ENCODE measurements at places on chromosomes 5 and 9.

- DNase-seq: no peak
These were observed 226.0 kb downstream of the MPDZ start for GRCh38 chr9:13053504-13053903.

GRCh38 chr5:103498211-103498610 is 64.4 kb downstream of the NUDT12 start:
- no peak for DNase-seq

DNA sequence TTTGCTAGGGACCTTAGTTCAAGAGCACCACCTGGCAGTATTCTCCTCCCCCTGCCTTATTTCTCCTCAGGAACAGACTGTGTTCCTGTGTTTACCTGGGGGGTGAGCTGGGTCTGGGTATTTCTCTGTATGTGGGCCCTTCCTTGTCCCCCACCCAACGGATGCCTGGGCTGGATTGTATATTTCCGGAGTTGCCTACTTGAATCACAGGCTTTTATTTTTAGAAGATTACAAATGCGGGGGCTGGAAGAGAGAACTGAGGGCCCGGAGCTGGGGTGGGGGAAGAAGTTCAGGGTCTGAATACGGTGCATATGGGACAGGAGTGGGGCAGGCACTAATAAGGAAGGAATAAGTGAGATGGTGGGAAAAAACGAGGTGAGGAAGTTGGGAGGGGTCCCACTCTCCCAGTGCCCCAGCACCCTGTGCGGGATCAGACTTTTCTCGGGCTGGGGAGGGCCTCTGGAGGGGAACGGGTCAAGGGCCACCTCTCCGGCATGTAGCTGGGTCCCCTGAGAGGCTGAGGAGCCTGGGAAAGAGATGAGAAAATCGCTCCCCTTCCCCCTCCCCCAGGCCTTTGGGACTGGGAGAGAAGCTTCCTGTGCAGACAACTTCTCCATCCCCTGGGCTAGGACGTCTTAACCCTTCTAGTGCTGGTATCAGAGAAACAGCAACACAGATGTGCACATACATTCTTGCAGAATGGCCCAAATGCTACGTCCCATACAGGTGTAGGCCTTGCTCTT is 42.1 kb downstream of the PCDH1 start:
- DNase-seq: no peak

- no peak for DNase-seq
These were observed 334.7 kb downstream of the OSTF1 start for GRCh38 chr9:75422944-75423522.

- DNase-seq: no peak
These were observed 65.0 kb downstream of the NSUN2 start for GRCh38 chr5:6567835-6568234.

DNA sequence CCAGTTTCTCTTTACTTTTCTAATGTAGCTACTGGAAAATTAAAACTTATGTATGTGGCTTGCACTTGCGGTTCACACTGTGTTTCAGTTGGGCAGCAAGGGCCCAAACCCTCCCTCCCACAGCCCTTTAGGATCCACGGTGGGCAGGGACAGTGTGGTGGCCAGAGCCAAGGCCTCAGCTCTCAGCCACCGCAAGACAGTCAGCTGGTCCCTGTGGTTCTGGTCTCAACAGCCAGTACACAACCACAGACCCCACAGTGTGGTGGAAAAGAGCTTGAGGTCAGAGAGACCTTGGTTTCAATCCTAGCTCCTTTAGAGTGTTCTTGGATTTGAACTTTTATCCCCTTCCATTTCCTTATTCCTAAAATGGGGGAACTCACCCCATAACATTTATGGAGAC is 153.0 kb upstream of the SMIM23 start:
- DNase-seq: no peak

- no peak for DNase-seq
These were observed 52.2 kb upstream of the TUT7 start for GRCh38 chr9:86406366-86406765.

GRCh38 chr9:24624481-24624880 is 78.8 kb upstream of the IZUMO3 start:
- DNase-seq: no peak

DNA sequence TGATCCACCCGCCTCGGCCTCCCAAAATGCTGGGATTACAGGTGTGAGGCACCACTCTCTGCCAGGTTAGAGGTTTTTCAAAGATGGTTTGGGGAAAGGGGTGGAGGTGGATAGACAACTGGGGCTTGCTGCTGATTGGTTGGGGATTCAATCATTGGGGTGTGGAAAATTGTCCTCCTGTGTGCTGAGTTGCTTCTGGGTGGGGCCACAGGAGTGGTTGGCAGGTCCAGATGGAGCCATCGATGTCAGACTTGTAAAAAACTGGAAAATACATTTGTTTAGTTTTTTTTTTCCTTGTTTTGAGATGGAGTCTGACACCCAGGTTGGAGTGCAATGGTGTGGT is 61.9 kb upstream of the CLINT1 start:
- no peak for DNase-seq

- no peak for DNase-seq
These were observed 18.2 kb downstream of the C9orf152 start for GRCh38 chr9:110189559-110190320.

- DNase-seq: no peak
These were observed 83.0 kb upstream of the FREM1 start for GRCh38 chr9:14993061-14993800.

- DNase-seq: no peak
These were observed 108.5 kb downstream of the PSAT1 start for GRCh38 chr9:78405461-78405860.

DNA sequence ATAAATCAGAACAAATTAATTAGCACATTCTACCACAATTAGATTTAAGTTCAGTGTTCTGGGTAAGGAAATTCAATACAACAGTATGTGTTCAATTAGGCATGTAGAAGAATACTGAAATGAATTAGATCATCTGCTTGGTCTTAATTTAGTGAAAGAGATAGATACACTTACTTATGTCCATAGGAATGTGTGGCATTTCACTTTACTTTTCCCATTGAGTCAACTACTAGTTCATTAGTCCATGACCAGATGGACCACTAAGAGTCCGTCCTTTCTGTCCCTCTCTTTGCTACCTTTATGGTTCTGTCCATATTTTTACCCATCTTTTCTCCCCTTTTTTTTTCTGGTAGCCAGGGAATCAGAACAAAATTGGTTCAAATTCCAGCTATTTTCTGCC is 276.9 kb downstream of the OSTF1 start:
- DNase-seq: no peak

DNA sequence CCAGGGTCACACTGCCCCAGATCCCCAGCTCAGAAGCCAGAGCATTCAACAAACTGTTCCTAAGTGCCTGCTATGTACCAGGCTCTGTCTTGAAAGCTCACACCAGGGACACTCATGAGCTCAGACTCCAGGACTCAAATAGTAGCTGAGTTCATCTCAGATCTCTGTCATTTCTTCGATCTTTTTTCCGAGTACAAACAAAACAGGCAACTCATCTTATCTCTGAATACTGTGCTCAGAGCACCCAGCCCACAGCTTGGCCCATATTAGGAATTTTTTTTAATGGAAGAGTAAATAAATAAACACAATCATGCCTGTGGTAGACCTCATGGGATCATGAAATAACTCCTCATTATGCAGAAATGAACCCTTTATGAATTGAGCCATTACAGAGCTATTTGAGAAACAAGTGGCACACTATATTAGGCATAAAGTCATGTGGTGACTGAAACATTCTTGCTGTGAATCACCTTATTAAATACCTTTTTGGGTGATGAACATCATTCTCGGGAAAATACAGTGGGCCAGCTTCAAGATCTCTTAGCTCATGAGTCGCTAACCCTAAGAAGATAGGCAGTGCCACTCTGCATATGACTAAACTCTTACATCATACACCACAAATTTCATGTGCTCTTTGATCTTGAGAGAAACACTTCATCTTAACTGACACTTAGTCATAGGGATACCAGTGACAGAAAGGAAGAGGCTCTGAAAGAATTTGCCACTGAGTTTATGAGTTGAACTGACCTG is 9.9 kb downstream of the SH3RF2 start:
- DNase-seq: no peak

DNA sequence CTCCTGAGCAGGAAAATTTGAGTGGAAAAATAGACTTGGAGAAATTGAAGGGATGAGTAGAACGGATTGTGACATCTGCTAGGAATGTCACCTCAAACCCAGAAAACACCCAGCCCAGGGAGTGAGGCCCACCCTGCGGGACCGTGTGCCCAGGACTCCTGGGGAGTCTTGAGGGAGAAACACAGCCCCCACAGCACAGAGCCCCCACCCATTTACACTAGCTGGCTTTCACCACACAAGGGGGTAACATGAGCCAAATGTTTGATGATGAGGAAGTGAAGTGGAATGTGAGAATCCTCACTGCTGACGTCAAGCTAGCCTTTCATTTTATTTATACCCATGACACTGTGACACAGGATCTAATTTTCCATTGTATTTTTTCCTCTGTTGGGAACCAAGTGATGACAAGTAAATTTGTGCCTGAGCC is 42.8 kb upstream of the PDE8B start:
- DNase-seq: no peak

DNA sequence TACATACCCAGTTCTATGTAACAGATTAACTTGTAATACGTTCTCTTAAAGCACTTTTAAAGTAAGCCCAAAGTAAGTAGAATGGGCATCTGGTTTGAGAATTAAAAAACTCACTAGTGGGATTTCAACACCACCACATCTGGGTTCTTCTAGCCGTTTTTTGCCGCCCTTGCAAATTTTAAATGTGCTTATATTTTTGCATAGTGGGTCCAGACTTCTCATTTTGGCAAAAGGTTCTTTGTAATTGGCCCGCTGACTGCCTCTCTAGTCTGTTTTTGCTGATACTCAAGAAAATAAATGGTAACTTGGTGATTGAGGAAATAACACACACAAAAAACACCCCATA is 582 bp upstream of the FBXO4 start:
- no peak for DNase-seq

- DNase-seq: no peak
These were observed 194.7 kb downstream of the CHSY3 start for GRCh38 chr5:130099008-130099407.

DNA sequence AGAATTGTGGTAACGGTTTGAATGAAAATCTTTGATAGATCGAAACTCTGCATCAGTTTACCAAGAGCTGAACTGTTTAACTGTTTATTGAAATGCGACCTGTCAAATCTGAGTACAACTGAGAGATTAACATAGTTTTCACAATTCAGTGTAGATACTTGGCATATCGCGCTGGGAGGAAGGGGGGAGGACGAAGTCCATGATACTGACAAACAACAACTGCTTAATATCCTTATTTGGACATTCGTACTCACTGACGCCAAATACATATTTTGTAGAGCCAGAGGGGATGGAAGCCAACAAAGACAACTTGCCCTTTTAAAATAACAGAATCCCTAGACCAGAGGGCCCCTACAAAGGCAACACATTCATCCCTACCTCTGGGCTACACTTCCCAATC is 93.2 kb downstream of the GLIS3 start:
- no peak for DNase-seq

All from stimulated activated CD8-positive, alpha-beta memory T cell treated with anti-CD3 and anti-CD28 coated beads, Interleukin-15, amount 100 ng/mL, for 4 hours (primary cell).